ENCODE measurements at places on chromosomes 2 and 18.

- DNase-seq = no peak
Measured at GRCh38 chr2:108958002-108958401, 31.0 kb downstream of the EDAR start.

DNA sequence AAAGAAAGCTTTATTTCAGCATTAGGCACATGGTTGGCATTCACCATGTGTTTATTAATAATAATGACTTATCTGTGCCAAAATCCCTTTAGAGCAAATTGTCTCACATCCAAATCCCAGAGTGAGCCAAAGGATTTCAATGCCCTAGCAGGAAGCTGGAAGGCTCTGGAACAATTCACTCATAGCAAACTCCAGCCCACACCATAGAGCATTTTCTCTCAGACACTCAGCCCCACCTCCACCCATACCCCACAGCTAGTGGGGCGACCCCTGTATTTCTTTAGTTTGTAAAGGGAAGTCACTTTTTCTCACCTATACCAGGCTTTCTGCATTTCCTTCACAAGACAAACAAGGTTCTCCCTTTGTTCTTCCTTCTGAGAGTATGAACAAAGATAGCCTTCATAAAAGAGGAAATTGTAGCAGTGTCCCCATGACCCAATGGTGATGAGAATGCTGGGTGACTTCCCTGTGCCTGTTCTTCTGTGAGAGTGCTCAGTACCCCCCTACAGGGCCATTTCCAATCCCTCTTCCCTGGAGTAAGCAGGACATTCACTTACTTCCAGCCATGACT, 100.1 kb upstream of the APCDD1 start:
- no peak for DNase-seq

GRCh38 chr18:55735199-55735855, 147.3 kb upstream of the TCF4 start:
- no peak for DNase-seq

DNA sequence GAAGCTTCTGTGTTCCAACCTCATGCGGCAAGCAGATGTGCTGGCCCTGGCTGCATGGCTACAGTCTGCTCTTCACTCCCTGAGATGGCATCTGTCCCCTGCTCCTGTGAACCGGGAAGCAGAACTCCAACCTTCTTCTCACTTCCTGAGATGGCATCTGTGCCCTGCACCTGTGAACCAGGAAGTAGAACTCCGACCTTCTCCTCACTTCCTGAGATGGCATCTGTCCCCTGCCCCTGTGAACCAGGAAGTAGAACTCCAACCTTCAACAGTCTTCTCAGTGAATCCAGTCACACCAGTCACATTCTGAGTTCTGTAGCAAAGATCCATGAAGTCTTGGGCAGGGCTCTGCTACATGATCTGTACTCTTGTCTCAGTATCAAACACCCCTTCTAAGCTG, 887.2 kb upstream of the KLHL29 start:
- no peak for DNase-seq

GRCh38 chr2:212360068-212360460, 178.5 kb downstream of the ERBB4 start:
- DNase-seq = no peak

DNA sequence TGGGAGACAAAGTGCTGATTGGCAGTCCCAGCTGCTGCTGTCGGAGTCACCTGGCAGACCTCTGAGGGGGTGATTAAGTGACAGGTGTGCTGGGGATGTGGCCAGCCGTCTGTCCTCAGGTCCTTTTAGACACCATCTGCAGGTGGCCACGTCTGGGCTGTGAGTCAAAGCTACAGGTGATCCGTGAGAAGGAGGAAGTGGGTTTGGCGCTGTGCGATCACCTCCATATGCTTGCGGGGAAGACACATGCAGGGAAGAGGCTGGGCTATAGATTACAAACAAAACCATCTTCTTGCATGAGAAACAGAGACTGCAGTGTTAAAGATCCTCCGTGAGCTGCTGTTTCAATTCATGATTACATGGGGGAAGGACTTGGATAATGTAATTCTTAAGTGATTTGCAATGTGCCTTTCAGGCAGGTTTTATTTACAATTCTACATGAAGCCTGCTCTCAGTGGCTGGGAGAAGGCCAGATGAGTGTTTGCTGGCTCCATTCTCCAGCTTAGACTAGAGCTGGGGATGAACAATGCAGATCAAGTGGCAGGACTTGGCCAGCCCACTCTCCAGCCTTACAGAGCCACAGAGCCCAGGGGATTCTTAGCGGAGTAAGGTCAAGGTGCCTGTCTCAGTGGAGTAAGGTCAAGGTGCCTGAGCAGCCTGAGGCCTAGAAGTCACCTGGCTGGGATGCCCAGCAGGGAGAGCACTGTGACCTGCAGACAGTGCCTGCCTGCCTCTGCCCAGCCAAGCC, 87.8 kb downstream of the LYPD1 start:
- DNase-seq = no peak

- no peak for DNase-seq
Measured at GRCh38 chr18:79571211-79572092, 108.2 kb upstream of the CTDP1 start.

DNA sequence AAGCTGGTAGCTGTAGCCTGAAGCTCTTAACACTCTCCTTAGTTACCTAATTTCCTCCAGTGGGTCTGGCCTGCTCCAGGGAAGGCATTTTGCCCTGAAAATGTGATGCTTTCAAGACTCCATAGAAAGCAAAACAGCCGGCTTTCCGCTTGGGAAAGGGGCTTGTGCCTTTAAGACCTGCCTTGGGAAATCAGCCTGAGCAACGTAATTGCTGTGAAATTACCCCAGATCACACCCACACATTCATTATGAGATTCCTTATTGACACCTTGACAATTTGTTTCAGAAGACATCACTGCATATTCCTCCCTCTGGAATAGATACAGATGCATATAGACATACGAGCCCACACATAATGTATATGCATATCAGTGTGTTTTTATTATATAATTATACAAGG, 190.5 kb upstream of the SKOR2 start:
- DNase-seq = no peak

DNA sequence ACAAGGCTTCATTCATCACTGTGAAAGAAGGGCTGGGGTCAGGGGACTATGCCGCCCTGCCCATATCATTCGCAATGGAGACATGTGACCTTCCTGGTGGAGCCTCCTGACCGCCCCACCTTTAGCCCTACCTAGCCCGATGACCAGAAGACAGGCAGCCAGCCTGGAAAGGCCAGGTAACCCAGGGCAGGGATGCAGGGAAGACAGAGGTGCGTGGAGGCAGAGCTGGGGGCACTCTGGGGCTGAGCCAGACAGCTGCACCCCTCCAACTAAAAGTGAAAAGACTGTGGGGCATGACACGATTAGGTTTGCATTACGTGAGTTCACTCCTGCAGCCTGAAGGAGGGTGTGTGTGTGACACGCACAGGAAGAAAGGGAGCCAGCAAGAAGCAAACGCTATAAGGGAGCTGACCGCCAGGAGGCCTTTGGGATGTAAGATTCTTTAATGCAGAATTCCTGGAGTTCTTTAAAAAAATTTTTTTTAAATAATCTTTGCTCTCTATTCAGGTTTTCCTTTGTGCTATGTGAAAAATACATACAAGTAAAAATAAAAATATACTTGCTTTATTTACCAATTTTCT, 3.7 kb upstream of the HES6 start:
- DNase-seq = no peak

GRCh38 chr18:63287691-63288220, 31.8 kb downstream of the BCL2 start:
- no peak for DNase-seq

DNA sequence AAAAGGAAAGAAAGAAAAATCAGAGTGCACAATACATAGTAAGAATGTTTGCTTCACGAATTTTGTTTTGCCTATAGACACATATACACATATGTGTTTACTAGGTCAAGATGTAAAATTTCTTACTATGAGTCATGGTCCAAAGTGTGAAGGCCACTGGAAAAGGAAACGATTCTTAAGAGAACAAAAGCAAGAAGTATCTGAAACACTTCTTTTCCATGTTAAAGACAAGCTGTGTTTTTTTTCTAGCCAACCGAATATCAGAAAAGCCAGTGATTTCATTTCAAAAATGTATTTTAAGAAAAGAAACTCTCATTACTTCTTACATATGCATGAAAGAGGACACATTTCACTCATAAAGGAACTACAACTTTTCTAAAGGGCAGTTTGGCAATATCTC, 24.9 kb downstream of the PECR start:
- DNase-seq = no peak

DNA sequence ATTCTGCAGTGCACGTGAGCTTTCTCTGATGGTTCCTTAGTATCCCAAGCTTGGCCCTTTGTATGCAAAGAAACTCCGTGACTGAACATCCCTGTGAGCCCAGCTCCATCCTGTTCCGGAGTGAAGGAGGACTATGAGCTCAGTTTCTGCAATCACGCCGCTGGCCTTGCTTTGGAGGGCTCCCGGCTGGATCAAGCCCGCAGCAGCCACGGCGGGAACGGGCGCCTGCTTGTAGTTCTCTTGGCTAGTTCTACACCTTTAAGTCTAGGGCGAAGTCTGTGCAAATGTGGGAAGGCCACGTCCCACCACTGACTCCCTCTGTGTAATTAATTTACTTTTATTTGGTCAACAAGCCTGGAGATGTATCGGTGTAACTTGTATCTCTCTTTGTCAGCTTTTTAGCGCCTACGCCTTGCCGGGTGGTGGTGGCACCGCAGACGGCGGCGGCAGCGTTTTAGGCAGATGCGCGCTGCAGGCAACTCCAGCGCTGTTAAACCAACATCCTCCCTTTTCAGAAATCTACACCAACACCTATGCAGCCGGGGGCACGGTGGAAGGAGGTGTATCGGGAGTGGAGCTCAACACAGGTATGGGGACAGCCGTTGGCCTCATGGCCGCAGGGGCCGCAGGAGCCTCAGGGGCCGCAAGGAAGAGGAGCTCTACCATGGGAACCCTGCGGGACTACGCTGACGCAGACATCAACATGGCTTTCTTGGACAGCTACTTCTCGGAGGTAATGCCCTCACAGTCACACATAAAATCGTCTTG, 34.3 kb downstream of the DSG4 start:
- no peak for DNase-seq

DNA sequence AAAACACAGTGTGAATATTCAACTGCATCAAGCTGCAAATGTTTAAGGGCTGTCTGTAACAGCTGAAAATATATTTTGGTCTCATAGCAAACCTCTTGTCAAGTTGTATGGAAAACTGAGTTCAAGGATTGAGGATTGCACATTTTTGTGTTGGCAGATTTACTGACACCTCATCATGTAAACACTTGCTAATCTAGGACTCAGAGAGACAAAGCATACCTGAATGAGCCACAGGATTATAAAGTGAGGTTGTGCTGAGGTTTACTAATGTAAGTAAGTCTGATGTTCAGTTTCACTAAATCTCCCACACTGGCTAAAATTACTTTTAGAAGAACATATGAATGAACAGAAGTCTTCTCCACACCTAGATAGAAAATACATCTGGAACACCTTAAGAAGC, 1993.1 kb upstream of the CELF4 start:
- no peak for DNase-seq

- DNase-seq = no peak
Measured at GRCh38 chr2:233074106-233074505, 14.0 kb downstream of the INPP5D start.

DNA sequence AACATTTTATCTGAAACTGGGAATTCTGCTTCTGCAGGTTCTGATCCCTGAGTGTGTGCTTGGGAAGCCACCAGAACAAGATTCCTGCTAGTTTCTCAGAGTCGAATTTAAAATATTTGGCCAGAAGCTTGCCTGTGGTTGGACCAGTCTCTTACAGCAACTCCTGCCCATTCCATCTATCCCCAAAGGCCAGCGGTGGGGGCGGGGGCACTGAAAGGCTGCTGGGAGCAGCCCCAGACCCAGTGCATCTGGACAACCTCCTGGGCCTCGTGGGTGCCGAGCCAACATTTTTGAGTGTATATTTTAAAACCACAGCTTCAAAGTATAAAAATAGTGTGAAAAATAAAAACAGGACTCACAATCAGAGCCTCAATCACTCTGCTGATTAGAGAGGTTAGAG, 38.6 kb upstream of the ZFP36L2 start:
- DNase-seq = no peak

Measured in stimulated activated CD4-positive, alpha-beta T cell treated with anti-CD3 and anti-CD28 coated beads, TNF-alpha, amount 100 ng/mL, for 1 hour (primary cell).